ENCODE measurements at places on chromosomes 1 and 21.

DNA sequence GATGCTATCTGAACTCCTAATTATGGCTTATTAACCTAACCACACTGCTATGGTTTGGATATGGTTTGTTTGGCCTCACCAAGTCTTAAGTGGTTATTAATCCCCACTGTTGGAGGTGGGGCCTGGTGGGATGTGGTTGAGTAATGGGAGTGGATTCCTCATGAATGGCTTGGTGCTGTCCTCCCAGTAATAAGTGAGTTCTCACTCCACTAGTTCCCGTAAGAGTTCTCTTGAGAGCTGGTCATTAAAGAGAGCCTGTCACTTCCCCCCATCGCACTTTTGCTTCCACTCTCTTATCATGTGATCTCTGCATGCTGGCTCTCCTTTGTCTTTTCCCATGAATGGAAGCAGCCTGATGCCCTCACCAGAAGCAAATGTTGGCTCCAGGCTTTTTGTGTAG lies 328.8 kb downstream of the PLA2G4A start:
- DNase-seq: no peak

DNA sequence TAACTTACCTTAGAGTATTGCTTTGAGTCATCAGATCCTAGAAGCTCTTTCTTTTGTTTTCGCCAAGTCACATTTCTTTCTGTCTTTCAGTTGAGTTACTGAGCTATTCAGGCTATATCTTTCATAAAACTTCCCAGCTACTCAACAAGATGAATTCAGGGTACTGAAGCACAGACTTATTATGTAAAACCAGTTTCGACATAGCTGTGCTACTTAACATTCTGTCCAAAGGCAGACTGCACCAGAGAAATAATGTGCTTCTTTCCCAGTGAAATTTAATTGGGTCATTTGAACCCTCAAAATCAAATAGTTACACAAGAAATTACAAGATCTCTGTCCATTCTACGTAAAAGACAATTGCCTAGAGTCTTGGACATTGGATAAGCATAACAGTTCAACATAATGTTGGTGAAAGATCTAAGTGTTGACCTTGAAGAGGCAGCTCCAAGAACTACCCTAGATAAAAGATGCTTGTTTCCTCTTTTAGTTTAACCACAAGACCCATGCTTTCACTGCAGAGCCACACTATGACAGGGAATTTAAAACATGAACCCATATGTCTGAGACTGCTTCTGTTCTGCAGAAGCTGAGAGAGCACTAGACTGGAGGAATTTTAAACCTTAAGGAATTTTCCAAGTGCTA lies 163.2 kb downstream of the LRRC40 start:
- DNase-seq: no peak

- no peak for DNase-seq
Observed at GRCh38 chr1:27773826-27774445, 917 bp downstream of the STX12 start.

GRCh38 chr1:45305231-45305630 lies 21.5 kb upstream of the HPDL start:
- no peak for DNase-seq

GRCh38 chr1:46655848-46656247 lies 12.3 kb downstream of the ATPAF1 start:
- DNase-seq: no peak

DNA sequence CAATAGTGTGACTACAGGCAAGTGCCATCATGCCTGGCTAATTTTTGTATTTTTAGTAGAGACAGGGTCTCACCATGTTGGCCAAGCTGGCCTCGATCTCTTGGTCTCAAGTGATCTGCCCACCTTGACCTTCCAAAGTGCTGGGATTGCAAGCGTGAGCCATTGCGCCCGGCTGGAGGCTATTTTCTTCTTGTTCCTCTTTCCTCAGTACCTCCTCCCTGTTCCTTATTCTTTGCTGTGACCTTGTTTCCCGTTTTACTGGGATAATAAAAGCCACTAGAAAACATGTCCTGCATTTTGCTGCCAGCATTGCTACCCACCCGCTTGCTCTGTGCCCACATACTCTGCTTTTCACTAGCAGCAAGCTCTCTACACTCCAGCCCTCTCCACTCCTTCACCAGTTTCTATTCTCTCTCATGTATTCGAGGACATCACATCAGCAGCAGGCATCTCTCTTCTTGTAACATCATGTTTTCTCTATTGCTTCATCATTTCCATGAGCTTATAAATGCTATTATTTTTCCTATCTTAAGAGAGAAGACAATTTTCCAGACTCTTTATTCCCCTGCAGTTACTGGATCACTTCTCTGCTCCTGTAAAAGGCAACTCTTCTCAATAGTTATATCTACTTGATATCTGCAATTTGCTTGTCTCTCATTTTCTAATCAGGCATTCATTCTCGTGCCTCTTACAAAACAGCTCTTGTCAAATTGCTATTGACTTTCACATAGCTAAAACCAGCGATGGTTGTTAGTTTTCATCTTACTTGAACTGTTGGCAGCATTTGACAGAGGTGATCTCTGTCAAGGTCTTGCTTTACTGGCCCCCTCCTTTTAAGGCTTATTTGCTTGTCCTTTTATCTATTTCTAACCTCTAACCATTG lies 34.5 kb upstream of the C21orf91 start:
- no peak for DNase-seq

- no peak for DNase-seq
Observed at GRCh38 chr1:40305451-40305850, 11.6 kb downstream of the COL9A2 start.

DNA sequence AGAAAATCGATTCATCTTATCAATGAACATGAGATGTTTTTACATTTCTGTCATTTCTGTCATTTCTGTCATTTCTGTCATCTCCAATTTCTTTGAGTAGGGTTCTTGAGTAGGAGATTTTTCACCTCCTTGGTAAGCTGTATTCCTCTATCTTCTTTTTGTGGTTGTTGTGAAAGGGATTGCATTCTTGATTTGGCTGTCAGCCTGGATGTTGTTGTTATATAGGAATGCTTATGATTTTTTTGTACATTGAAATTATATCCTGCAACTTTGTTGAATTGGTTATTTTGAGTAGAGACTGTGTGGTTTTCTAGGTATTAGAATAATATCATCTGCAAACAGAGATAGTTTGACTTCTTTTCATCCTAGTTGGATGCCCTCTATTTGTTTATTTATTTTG lies 1233.7 kb downstream of the PLA2G4A start:
- DNase-seq: peak; percentile 37

DNA sequence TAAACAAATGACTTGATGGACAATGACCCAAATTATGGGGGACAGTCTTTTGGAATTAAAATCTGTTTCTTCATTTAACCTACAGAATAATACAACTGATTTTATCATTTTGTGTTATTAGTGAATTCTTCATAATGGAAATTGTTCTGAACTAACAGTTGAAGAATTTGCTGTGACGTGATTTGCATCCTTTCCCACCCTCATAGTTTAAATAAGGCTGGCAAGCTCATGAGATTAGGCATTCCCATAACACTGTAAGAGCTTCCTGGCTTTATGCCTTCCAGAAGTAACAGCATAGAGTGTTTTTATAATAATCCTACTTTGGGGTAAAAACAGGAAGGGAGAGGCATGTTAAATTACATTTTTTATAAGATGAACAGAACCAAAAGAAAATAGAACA lies 95.7 kb downstream of the ATP6V1G3 start:
- DNase-seq: no peak

GRCh38 chr1:207029701-207030521 lies 2.6 kb downstream of the C1orf116 start:
- DNase-seq: no peak

DNA sequence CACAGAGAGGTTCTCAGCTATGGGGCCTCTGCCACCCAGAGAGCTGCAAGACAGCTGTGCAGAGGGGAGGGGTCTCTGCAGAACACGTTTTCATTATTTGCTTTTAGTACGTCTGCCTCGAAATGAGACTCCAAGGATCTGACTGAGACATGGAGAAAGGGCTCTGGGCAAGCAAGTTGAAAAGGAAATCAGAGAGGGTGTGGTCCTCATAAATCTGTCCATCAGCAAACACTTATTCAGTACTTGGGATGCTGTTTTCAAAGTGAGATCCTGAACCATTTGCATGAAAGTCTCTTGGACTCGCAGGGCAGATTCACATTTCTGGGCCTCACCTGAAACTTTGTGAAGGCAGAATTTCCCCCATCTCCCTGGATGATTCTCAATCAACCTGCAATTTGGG lies 197.4 kb upstream of the GALNT2 start:
- DNase-seq: no peak

- no peak for DNase-seq
Observed at GRCh38 chr1:25897754-25898153, 8.5 kb downstream of the STMN1 start.

- DNase-seq: no peak
Observed at GRCh38 chr21:46058431-46059145, 39.3 kb upstream of the COL6A2 start.

DNA sequence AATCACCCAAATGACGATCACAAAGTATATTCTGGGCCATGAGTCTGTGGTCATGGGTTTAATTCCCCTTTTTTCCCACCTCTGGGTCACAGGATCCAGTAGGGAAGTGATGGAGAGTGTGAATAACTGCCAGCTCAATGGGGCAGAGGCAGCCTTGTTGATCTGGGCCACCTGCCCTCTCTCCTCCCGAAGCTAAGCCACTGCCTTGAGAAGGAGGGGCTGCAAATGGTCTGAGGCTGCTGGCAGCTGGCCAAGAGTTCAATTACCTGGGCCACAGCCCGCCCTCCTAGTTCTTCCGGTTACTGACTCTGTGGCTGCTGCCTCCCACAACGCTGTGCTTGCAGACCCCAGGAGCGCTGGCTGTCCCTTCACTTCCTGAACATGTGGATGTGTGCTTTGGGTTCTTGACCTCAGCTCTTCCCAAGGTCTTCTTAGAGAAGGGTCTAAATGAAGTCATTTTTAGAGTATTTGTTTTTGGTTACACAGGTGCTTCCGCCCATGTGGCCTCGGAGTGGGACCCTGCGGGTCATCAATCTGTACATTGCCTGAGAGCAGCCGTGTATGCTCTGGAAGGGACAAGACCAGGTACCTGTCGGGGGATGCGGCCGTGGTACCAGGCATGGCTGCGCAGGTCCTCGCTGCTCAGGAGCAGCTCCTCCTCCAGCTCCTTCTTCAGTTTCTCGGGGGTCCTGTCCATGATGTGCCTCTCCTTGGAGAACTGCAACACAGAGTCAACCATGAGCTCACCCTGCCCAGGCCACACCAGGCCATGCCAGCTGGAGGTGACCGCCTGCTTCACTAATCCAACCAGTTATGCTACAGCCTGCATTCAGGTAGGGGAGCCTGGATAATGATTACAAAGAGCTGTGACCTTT lies 89.7 kb downstream of the BCAR3 start:
- no peak for DNase-seq

DNA sequence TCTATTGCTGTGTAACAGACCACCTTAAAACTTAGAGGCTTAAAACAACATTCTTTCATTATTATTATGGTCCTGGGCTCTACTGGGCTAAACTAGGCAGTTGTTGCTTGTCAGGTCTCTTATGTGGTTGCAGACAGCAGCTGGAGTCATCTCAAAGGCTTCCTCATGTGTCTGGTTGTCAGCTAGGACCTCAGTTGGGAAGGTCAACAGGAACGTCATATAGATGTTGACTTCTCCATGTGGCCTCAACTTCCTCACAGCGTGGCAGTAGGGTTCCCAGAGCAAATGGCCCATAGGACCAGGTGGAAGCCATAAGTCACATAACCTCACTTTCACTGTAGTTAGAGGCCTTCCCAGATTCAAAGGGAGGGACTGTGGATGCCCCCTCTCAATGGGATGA lies 15.4 kb upstream of the MEF2D start:
- no peak for DNase-seq

GRCh38 chr21:28309596-28309995 lies 683.1 kb downstream of the LTN1 start:
- DNase-seq: no peak

GRCh38 chr1:209988706-209989105 lies 50.7 kb downstream of the SYT14 start:
- no peak for DNase-seq

DNA sequence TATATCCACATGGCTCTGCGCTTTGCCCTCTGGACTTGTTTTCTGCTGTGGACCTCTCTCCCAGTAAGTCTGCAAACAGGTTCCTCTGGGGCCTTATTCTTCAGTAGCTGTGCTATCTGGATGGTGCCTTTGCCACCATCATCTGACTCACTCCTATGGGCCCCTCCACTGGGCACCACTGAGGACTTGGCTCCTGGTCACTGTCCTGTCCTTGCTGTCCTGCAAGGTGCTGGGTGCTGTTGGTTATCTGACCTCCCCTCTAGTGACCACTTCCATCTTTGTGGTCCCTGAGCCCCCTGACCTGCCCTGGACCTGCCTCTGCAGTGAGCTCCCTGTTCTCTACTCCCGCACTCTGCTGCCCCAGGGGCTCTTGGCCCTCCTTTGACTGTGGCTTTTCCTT lies 6.7 kb downstream of the CNIH3 start:
- DNase-seq: no peak

GRCh38 chr1:148160343-148161052 lies 8.4 kb upstream of the NBPF11 start:
- DNase-seq: no peak

GRCh38 chr1:3663999-3664699 lies 11.8 kb downstream of the TP73 start:
- DNase-seq: no peak

- no peak for DNase-seq
Observed at GRCh38 chr1:200890818-200891773, 3.6 kb upstream of the INAVA start.

DNA sequence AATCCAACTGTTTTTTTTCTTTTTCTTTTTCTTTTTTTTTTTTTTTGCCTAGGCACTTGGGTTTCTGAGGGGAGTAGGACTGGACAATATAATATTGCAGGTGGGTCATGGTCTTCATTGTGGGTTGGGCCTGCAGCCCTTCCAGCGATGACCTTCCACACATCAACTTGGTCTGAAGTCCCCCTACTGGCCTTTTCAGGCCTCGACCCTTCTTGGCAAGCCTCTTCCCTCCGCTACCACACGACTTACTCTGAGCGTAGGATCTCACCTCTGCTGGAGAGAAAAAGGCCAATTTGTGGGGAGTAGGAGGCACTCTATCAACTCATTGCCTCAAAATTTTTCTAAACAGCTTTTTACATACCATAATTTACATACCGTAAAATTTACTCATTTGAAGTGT lies 51.1 kb upstream of the GRIK3 start:
- DNase-seq: no peak

GRCh38 chr1:7564137-7564536 lies 207.0 kb upstream of the VAMP3 start:
- DNase-seq: no peak

DNA sequence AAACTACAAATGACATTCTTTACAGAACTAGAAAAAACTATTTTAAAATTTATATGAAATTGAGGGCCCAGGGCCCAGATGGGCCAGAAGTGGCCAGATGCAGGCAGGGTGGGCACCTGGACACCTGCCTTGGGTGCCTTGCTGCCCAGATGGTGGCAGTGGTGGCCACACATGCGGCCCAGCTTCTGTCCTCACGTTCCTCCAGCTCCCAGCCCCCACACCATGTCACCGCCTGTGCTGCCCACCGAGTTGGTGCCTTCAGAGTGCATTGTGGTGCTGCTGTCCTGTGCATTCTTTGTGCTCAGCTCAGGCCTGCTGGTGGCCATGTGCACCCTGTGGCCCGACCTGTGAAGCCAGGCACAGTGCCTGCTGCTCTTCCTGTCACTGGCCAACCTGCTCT lies 216.8 kb upstream of the CXADR start:
- no peak for DNase-seq

All from smooth muscle cell of the brain vasculature (primary cell).